AML-193 (cell line): ENCODE measurements at places on chromosomes 4 and X.

DNA sequence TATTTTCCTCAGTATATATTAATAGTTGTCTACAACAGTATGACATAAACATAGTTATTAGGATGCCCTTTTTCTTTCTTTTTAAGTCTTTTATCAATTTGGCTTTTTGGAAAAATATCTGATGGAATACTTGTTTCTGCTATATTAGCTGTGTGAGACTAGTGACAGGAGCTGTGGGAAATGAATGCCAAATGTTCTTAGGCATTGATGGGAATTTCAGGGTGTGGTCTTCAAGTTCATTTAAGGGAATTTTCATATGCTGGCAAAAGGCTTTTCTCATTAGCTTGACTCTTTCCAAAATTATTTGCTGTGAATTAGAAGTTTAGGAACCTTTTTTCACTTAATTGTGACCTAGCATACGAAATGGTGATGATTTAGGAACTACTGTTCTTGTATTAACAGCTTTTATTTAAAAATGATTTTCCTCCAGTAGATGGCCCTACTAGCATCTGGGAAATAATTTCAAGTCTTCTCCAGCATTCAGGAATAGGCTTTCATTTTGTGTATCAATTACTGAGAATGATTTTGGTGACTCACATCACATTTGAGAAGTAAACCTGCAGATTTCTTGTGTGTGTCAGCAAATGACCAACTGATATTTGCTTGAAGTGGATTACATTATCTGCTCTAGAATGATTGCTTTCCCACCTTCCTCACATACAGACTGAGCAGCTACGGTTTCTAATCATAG is 70.9 kb downstream of the HTT start:
- no peak for DNase-seq

- no peak for DNase-seq
Observed at GRCh38 chrX:16067886-16068515, 55.4 kb upstream of the GRPR start.

GRCh38 chr4:99404595-99405287 is 30.4 kb downstream of the ADH7 start:
- no peak for DNase-seq

DNA sequence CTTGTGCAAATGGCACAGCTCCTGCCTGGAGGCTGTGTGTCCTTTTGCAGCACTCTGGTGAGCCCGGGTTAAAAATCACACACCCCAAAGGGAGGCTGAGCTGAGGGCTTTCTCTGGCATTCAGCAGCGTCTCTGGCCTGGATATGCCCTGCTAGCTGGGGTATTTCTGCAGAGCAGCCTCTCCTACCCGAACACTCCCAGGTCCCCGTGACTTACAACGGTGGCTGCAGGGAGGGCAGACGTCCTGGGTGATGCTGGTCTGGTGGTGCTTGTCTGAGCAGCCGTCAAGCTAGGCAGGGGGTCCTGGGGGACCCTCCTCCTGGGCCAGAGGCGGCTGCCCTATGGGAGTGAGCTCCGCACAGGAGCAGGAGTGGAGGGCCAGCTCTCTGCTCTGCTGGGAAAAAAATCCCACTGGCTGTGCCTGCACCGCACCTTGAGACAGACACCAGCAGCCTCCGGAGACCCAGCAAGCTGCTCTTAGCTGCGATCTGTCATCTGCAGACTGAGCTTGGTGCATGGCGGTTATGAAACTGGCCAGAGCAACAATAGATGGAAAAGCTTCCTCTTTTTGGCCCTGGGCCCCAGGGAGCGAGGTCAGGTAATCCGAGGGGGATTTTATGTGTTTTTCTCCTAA is 41.3 kb upstream of the ASMTL start:
- peak; percentile 34 for DNase-seq

DNA sequence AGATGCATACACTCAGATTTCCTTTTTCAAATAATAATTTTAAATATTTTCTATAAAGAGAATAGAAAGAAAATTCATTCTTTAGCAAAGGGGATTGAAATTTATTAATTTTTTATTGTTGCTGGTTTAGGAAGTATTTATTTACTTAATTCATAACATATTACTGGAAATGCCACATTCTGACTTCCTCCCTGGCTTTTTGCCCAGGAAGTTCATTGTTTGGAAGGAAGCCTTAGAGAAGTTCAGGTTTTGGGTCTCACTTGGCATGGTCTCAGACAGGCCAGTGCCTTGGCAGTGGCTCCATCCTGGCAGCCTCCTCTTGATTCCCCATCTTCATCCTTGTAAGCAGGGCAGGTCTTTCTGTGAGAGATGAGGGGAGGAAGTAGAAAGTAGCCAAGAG is 50.5 kb downstream of the IL15 start:
- DNase-seq = no peak

DNA sequence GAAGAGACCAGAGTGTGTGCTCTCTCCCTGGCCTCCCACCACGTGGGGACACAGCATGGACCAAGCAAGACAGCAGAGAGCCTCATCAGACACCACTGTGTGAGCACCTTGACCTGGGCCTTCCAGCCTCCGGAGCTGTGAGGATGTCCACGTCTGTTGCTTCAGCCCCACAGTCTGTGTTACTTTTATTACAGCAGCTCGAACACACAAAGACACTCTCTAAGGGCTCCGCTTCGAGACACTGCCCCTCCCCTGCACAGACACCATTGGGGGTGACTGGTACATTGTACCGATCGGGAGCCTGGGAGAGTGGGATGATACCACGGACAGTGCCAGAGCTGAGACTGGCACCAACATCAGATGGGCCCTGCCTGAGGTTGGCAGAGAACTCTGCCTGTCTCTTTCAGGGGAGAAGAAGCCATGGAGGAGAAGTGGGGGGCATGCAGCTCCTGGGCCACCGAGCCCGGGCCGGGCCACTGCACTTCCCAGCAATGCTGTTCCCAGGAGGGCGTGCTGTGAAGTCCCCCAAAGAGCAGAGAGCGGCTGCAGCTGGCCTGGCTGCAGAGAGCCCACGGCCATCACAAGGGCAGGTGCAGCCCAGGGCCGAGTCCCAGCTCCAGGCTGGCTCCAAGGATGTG is 48.1 kb upstream of the HMX1 start:
- no peak for DNase-seq

GRCh38 chrX:135432881-135433521 is 11.3 kb downstream of the SMIM10L2A start:
- DNase-seq = no peak

- peak; percentile 17 for DNase-seq
Observed at GRCh38 chr4:33160126-33160525, 2440.0 kb downstream of the PCDH7 start.

GRCh38 chrX:151359931-151360871 is 36.8 kb upstream of the VMA21 start:
- peak; percentile 2 for DNase-seq

GRCh38 chr4:183437452-183437851 is 7.0 kb upstream of the CDKN2AIP start:
- DNase-seq = no peak

DNA sequence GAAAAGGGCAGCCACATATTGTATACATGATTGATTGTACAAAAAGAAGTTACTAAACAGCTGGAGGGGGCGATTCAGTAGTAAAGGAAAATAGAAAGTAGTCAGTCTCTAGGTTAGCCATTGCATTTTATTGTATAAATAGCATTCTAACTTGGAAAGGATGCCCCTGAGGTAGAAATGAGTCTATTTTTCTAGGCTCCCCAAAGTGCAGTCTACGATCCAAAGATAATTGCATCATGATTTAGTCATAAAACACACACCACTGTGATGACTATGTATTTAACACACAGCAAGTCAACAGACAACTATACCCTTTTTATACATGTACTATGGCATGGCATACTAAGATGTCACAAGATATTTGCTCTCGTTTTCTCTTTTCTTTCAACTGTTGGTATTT is 204.9 kb downstream of the APBB2 start:
- DNase-seq = no peak

- DNase-seq = no peak
Observed at GRCh38 chrX:20974326-20974725, 399.9 kb upstream of the CNKSR2 start.

- no peak for DNase-seq
Observed at GRCh38 chrX:141732031-141732430, 33.5 kb upstream of the SPANXD start.

- no peak for DNase-seq
Observed at GRCh38 chr4:44804301-44804700, 77.9 kb upstream of the GNPDA2 start.
